Activated effector memory CD4-positive, alpha-beta T cell treated with Interleukin-2 at 50 U/mL for 16 hours (primary cell): ENCODE measurements at places on chromosomes 16 and 17.

DNA sequence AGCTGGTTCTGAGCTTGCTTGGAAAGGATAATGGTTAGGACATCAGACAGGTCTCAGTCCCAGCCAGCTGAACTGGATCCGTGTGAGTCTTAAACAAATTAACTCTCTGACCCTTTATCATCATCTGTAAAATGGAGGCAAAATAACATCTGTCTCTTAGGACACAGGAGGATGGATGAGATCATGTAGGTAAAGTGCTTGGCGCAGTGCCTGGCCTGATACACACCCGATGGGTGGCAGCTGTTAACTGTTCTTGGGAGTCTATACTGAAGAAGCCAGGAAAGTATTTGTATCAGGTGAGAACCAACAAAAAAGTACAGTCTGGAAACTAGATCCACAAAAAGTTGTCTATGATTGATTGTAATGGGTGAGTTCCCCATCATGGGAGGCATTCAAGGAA is 188.6 kb downstream of the C16orf78 start:
- no peak for DNase-seq

DNA sequence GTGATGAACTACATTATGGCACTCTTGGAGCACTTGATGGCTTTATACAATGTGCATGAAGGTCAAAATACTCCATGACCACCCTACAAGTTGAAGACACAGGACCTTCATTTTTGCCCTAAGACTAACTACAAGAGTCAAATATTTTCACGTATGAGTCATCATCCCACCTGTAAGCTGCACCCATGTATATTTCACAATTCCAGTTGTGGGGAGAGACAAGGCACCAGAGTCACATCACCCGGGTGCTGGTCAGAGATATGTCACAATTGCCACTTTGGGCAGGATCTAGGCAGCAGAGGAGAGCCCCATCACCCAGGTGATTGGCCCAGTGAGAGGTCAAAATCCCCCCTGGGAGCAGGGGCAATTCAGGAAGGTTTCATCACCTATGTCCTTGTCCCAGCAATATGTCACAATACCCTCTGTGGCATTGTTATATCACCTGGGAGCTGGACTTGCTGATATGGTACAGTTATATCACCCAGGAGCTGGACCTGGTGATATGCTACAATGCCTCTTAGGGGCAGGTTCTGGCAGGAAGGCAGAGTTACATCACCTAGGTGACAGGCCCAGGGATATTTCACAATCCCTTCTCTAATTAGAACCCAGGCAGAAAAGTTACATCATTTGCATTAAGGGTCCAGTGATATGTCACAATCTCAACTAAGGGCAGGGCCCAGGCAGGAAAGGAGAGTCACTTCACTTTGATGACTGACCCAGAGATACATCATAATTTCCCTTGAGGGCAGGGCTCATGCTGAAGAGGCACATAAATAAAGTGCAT is 1839.2 kb downstream of the TP53TG3F start:
- no peak for DNase-seq

DNA sequence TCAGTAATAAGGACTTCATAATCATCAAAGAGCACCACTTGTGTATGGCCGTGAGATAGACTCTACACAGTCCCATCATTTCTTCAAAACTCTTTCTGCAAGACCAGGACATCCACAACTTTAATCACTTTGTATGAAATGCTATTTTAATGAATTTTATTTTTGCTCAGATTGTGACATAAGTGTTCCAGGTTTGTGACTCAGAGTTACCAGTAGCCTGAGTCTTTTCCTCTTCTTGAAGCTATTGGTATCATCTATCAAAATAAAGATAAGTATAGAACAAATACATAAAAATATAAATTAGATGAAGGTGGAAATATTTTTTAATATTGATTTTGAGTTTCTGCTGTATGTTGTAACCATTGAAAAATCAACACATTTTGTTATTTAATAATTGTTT is 16.6 kb upstream of the VWA3A start:
- no peak for DNase-seq

DNA sequence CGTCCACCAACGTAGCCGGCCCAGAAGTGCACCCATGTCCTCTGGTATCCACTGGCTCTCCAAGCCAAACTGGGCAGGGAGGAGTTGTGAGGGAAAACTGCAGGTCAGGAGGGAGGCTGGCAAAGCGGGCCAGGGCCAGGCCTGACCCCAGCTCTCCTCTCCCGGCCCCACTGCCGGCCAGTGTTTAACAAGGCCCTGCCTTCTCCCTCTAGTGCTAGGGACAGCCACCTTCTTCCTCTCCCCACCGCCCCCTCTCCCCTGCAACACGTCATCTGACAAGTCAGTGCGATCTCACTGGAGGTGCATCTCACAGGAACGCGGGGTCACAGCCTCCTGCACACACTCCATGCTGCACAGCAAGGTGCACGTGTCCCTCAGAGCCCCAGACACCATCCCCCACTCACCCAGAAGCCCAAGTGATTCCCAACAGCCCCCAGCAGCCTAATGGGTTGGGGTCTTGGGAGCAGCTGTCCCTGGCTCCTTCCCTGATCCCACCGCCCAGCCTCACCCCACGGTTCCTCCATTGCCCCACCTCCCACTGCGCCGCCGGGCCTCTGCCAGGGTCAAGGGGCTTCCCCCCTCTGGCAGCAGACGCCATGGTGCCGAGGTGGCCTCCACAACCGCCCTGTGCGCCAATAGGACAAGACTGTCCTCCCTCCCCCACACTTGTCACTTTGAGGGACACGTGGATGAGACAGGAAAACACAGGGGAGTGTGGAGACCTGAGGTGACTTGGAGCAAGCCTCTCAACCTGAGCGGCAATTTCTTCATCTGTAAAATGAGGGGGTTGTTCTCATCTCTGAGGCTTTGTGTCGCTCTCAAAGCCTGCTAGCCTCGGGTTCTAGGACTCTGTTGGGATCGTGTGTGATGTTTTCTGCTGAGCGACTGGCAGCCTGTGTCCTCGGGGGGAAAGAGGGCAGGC is 1.1 kb upstream of the ACE start:
- DNase-seq: no peak

DNA sequence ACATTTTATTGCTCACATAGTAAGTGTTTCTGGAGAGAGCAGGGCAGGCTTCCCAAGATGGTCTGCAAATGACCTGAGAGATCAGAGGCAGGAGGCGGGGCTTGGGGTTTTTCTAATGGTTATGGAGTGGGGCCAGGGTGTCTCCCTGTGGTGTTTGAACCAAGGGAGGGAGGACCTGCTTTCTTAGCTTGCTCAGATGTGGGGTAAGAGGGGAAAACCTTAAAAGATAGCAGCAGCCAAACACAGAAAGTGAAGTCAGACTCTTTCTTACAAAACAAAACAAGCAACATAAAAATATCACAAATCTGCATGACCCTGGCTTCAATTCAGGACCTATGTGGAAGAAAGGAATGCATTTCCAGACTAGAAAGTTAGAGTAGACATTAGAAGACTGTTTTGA is 22.9 kb upstream of the DNAJA2 start:
- DNase-seq: no peak

- DNase-seq: no peak
These were observed 38.6 kb downstream of the AXIN2 start for GRCh38 chr17:65522751-65523404.

- DNase-seq: no peak
These were observed 2.3 kb upstream of the NCBP3 start for GRCh38 chr17:3848229-3848835.

DNA sequence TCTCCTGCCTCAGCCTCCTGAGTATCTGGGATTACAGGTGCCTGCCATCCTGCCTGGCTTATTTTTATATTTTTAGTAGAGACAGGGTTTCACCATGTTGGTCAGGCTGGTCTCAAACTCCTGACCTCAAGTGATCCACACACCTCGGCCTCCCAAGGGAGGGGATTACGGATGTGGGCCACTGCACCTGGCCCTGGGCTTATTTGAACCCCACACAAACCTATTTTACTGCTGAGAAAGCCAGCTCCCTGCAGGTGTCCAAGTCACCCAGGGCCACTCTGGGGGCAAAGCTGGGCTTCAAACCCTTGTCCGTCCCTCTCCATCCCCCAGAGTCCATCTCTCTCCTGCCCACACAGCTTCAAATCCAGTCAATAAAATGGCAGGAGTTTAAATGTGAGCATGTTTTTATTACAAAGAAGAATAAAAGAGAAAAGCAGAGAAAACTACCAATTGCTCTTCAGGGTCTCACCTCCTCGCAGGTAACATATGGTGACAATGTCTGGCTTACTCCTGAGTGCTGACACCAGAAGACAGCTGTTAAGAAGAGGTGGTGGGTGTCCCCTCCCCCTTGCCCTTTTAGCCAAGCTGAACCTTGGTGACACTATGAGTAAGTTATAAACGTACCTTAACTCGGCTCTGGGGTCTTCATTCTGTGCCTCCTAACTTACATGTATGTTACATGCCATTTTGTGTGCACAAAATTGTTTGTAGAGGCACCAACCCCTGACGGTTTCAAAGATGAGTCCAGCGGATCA is 45.4 kb downstream of the LAT start:
- DNase-seq: no peak

DNA sequence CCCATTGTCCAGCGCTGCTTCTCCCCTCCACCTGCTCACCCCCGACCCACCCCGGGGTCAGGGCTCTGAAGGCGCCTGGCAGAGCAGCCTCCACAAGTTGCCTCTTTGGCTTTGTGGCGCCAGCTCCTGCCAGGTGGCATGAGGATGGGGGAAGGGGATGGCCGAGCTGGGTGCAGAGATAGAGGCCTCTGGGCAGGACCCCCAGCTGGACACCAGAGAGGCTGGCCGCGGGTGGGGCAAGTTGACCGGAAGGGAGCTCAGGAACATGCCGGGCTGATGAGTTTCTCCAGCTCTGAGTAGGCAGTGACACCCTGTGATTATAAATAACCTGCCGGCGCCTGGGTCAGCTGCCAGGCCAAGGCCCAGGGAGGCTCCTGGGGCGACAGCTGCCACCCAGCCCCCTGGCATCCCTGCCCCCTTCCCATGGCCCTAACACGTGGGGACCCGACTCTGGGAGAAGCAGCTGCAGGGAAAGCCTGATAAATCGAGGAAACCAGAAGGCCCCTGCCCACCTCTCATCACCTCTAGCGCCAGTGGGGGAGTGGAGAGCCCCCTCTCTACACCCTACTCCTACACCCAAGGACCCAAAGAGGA is 729 bp downstream of the P2RX5 start:
- no peak for DNase-seq

GRCh38 chr16:55100100-55100499 is 169.4 kb downstream of the IRX5 start:
- no peak for DNase-seq

GRCh38 chr16:71648921-71649320 is 22.9 kb downstream of the MARVELD3 start:
- DNase-seq: no peak

DNA sequence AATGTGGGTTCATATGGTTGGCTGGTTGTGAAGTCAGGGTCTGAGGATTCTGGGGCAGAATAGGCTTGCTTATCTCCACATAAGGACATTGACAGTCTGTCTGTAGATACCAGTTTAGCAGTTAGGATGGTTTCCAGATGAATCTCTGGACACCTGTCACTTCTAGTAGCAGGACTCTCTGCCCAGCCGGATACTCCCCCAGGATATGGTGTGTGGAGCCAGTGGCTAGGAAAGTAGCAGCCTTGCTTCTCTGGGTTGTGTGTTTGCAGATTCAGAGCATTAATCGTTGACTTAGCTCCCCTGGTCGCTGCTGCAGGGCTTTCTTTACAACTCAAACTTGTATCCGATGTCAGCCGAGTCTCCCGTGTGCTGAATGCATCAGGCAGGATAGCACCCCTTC is 45.2 kb downstream of the CLEC16A start:
- DNase-seq: no peak

GRCh38 chr17:17999364-18000029 is 26.8 kb downstream of the DRC3 start:
- DNase-seq: no peak

DNA sequence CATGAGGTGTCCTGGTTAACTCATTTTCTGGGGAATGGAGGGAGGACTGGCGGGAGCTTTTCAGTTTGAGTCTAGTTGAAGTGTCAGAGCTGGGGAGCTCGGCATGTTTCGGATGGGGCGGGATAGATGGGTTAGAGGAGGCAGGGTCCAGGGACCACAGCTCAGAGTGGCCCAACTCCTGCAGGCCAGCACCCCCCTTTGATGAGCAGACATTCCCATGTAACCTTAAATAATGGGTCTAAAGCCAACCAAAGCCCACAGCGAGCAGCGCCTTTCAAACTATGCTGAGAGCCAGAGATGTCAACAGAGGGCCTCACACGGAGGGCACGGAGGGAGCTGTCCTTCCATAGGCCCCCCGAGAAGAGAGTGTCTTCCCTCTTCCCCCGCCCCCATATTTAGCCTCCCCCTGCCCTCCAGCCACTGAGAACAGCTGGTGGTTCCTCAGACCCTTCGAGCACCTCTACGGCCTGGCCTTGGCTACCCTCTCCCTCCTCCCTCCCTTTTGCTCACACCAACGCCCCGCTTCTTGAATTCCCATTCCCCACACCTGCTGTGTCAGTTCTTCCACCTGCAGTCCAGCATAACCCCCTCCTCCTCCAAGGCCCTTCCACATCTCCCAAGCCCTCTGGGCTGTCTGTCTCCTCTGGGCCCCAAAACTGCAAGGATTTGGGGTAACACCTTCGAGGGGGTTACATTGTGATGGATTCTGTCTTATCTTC is 21.8 kb downstream of the RAB11FIP4 start:
- no peak for DNase-seq

- DNase-seq: no peak
These were observed 3.1 kb downstream of the ADAD2 start for GRCh38 chr16:84194018-84194417.

DNA sequence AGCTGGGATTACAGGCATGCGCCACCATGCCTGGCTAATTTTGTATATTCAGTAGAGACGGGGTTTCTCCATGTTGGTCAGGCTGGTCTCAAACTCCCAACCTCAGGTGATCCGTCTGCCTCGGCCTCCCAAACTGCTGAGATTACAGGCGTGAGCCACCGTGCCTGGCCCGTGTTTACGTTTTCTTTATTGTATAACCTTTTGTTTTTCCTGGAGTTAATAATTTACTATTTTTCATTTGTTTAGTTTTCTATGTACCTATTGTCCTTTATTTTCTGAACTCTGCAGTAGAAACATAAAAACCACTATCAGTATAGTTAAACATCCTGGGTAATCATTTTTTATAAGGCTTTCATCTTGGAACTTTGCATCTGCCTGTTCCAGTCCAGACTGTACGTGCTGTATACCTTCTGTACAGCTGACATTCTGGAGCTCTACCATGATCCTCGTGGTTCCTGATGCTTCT is 73.6 kb downstream of the PPM1E start:
- no peak for DNase-seq
